Stimulated activated CD4-positive, alpha-beta T cell treated with anti-CD3 and anti-CD28 coated beads, Interleukin-15, amount 100 ng/mL, for 24 hours (primary cell): ENCODE measurements at places on chromosomes 2 and 18.

- no peak for DNase-seq
Measured at GRCh38 chr2:34143149-34143548, 544.0 kb upstream of the FAM98A start.

GRCh38 chr2:21041943-21042707, 1.7 kb downstream of the APOB start:
- no peak for DNase-seq

DNA sequence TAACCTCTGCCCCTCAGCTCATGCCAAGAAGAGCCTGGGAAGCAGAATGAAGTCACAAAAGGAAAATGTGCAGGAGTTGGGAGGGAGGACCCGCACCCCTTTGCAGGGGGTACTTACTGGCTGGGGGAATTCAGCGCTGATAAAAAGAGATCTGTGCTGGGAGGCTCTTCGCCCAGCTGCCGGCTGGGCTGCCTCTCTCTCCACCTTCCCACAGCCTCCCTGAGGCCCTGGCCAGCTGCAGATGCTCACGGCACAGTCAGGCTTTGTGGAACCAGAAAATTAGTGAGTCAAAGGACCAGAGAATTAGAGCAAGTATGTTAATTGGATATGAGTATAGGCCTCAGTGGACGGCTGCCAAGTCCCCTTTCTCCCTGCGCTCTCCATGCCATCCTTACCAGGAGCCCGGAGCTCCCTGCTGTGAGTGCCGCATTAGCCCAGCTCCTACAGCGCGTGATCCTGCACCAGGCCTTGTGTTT, 181.7 kb upstream of the SH3BP4 start:
- DNase-seq: no peak

DNA sequence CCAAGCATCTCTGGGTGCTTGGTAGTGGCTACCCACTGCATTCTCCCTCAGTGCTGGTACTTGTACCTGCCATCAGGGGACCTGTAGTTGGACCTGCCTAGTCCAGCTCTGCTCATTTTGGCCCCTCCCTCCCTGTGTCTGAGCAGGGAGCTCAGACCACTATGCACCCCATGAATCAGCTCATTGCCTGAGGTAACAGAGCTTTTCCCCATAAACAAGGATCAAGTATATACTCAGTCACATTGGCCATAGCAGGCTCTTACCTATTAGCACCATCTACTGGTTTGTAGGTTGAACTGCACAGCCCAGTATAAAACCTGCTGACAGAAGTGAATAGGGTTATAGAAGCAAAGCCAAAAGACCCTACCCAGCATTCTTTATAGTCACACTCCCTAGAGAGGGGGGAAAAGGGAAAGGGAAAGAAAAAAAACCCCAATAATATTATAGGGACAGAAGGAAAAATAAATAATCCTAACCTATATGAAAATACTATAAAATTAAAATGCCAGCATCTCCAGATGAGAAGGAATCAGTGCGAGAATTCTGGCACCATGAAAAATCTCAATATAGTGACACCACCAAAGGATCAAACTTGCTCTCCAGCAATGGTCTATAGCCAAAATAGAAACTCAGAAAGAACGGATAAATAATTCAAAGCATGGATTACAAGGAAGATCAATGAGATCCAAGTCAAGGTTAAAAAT, 6.9 kb upstream of the FLACC1 start:
- DNase-seq: peak; percentile 18

- no peak for DNase-seq
Measured at GRCh38 chr18:12369211-12369610, 7.8 kb downstream of the AFG3L2 start.

- DNase-seq: no peak
Measured at GRCh38 chr2:62458206-62458641, 47.8 kb downstream of the TMEM17 start.

- DNase-seq: no peak
Measured at GRCh38 chr18:76430636-76431035, 64.4 kb downstream of the ZNF516 start.

- no peak for DNase-seq
Measured at GRCh38 chr2:238873381-238873801, 25.5 kb downstream of the TWIST2 start.

DNA sequence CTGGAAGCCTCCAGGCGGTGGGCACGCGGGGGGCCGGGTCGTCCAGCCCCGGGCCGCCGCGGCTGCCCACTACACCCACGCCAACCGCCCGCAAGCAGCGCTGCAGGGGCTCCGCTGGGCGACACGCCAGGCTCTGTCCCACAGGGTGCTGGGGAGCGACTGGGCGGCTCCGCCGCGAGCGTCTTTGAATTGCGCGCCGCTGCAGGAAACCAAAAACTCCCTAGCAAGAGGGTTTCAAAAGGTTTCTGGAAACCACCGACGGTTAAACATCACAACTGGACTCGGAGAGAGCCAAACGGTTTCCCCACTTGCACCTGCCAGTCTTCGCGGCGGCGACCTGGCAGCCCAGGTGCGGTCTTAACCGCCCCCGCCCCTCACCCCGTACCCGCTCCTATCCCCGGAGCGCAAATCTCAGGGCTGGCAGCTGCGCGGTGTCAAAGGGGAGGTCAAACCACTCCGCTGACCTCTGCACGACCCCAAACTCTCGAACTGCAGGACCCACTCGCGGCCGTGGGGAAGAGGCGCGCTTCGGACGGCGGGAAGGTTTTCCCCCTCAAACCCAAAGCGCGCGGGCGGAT, 1.0 kb downstream of the CXCR4 start:
- peak; percentile 71 for DNase-seq

DNA sequence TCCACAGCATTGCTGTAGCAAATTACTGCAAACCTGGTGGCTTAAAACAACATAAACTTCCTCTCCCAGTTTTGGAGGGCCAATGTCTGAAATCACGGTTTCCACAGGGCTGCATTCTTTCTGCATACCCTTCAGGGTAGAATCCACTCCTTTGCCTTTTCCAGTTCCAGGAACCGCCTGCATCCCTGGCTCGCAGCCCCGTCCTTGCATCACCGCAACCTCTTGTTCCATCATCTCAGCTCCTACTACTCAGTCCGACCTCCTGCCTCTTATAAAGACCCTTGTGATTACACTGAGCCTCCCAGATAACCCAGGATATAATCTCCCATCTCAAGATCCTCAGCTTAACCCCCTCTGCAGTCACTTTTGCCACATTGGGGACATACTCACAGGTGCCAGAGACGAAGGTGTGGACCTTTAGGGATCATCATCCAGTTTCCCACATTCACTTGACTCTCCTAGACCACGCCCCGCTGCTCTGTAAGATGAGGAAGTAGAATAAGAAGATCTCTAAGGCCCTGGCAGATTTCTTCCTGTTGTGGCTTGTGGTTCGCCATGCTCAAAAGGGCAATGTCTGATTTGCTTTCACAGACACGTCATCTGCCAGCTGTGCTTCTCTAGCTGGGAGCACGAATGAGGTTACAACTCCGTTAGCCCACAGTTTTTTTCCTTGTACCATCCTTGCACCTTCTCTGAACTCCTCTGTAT, 103.6 kb upstream of the AGAP1 start:
- DNase-seq: peak; percentile 60

DNA sequence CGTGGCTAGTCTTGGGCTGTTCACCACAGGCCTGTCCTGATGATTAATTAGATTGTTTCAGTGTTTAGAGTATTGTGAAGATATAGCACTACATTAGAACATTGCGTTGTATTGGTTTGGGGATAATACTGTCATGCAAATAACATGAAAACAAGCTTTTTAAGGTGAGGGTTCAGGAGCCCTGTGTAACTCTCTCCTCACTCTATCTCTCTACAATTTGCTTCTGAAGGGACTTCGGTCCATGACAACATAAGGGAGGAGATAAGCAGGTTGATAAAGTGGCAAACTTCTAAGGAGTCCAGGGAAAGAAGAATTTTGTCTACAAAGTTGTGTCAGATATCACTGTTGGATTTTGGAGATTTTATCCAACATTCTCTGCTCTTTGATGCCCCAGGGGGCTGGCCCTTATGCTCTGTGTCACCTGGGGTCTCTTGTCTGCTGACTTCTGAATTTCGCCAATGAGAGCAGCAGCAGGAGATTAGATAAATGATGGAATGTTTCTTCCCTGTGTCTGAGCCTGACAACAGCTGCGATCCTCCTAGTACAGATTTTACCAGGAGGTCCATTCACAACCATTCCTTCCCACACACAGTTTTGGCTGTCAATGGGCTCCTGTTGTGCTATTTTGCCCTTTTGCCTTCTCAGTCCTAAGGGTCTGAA, 3.3 kb downstream of the TNP1 start:
- DNase-seq: no peak

DNA sequence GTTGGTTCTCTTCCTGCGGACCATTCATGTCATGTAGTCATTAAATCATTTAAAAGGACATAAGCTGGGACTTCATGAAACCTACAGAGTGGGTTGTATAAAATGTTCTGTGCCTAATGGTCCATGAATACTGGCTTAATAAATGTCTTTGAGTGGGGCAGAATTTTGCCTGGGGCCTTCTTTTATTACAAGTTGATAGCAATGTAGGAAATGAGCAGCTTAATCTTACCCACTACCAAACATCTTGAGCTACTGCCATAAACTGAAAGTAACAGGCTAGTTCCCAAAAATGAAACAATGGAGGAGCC, 130.9 kb downstream of the TMEM17 start:
- DNase-seq: no peak

DNA sequence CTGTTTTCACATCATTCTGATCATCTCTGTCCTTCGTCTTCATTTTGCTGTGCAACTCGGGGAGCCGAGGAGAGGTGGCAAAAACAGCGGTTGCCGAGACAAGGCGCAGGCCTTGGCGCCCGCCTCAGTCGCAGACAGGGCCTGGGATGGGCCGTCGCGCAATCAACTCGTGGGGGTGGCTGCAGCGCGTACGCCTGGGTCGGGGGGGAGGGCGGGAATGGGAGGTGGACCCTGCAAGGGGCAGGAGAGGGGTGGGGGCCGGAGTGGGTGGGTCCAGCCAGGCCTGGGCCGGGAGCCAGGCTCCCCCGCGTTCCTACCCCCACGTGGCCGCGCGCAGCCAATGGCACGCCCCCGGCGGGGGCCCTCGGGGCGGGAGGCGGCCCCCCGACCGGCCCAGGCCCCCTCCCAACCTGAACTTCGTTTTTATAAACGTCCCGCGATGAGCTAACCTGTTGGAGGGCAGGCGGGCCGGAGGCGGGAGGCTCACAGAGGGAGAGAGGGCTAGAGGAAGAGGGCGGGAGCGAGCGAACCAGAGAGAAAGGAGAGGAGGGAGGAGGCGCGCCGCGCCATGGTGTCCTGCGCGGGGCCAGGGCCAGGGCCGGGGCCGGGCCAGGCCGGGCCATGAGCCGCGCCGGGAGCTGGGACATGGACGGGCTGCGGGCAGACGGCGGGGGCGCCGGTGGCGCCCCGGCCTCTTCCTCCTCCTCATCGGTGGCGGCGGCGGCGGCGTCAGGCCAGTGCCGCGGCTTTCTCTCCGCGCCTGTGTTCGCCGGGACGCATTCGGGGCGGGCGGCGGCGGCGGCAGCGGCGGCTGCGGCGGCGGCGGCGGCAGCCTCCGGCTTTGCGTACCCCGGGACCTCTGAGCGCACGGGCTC, at the start of gene HOXD13:
Gene HOXD13, plus strand, starts transcription at position 452 of the 875 bp plus-strand sequence. Its CDS starts 170 bp downstream, at position 622.
- DNase-seq: no peak

GRCh38 chr18:68494802-68495581, 219.9 kb downstream of the TMX3 start:
- DNase-seq: no peak

DNA sequence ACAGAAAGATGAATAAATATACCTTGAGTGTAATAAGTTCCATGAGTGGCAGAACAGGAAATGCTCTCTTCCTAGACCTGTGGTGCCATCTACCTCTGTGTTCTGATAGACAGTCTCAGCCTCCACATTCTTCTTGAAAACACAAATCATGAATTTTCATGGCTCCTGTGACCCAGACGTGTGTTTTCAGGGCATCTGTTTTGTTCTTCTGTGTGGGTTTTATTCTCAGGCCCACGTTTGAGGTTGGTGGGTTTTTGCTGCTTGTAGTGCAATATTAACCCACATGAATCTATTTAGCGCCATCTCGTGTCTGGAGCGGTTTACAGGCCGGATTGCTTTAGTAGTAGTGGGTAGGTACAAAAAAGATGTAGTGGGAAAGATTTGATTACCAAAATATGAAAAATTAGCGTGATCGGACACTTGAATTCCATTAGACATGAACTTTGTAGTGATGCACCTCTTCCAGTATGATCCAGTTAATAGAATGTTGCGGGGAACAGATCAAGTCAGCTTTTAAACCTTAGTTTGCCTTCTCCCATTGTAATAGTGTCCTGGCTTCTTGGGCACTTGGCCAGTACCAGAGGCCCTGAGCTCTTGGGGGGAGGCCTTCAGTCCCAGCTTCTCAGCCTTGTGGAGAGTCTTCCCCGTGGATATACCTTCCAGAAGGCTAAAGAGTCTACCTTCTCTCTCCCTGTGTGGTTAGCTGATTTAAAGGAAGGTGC, 256.5 kb downstream of the TPGS2 start:
- DNase-seq: peak; percentile 12

DNA sequence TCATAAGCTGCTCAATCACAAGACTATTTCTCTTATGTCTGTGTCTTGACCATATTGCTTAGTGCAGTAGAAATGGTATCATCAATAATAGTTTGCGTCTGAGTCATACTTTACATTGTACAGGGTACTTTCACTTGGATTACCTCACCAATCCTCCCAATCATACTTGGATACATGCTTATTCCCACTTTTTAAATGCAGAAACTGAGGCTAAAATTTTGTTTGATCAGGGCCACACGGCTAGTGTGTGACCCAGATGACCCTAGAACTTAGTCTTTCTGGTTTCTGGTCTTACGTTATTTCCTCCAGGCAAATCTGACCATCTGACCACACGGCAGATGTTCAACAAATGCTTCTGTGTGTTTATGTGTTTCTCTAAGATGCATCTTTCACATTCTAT, 23.8 kb upstream of the CCL20 start:
- no peak for DNase-seq

DNA sequence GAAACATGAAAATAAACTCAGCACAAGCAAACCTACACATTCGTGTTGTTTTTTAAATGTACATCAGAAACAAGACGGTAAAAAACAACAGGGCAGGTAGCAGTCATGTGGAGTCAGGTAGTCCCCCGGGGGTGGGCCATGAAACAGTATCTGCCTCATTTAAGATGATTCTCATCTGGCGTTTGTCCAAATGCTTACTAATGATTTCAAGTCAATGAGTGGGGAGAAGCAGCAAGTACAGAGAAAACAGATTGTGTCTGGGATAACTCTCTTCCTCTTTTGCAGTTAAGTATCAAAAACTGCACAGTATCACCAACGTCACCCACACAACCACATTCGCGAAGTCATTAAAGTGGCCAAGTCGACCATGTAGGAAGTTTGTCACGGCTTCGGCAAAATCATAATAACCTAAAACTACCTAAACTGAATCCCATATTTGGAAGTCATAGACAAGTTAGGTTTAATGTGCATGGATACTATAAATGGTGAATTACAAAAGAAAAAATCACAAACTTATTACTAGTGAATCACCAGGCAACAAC, 1.3 kb downstream of the LAPTM4A start:
- peak; percentile 49 for DNase-seq

- DNase-seq: no peak
Measured at GRCh38 chr2:8087480-8087840, 594.4 kb upstream of the ID2 start.

GRCh38 chr2:216695401-216695821, at the start of gene IGFBP5:
Gene IGFBP5, minus strand, starts transcription at chr2:216695549. Its CDS starts 774 bp downstream, at chr2:216694775.
- no peak for DNase-seq

GRCh38 chr2:11540148-11540995, 6.5 kb downstream of the GREB1 start:
- no peak for DNase-seq
